Ureter (tissue), 1 donor: ENCODE measurements at places on chromosomes 1 and 21. TPM values are rescaled to one million over a fixed set of nuclear protein-coding genes. Genes with fewer than 3 reads are reported as not detected.

GRCh38 chr1:3788756-3789420 lies 7.4 kb downstream of the LRRC47 start:
- no peak for DNase-seq

- DNase-seq, result no peak
These were observed 53.6 kb downstream of the ACBD3 start for GRCh38 chr1:226132728-226133503.

- no peak for DNase-seq
These were observed 223.0 kb downstream of the LTN1 start for GRCh38 chr21:28769683-28770082.

- DNase-seq, result no peak
These were observed 50.2 kb downstream of the RABGAP1L start for GRCh38 chr1:174209347-174210187.

DNA sequence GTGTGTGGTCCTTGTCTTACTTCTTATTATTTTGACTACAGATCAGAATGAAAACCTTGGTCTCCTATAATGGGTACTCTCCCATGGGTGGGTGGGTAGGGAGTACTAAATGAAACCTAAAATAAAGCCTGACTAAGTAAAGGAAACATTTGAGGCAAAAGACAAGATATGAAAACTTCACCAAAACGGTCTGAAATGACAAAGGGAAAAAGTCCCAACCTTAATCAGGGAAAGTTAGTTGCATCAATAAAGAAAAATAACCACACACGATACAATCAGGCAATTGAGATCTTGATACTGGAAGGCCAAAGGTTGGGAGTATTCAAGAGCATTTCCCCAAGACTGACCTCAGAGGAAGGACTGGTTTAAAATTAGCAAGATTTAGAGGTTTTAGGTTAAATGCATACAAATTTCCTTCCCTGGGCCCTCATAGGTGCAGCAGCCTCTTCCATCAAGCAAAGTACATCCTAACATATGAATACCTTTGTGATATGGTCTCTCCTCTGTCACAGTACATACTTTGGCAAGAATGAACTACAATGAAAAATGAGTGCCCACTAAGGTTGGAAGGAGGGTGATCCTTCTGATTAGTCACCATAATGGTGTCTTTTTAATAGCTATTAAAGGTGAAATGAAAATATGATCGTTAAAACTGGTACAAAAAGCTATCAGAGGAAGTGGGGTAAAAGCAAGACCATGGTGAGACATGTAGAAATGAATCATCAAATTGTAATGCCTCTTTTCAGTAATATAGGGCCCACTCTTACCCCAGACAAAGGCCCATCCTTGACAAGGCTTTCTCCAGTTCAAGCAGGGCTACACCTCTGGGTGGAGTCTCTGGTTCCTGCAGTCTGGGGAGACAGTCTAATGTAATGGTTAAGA lies 15.3 kb upstream of the TNFSF4 start:
- DNase-seq, result no peak

DNA sequence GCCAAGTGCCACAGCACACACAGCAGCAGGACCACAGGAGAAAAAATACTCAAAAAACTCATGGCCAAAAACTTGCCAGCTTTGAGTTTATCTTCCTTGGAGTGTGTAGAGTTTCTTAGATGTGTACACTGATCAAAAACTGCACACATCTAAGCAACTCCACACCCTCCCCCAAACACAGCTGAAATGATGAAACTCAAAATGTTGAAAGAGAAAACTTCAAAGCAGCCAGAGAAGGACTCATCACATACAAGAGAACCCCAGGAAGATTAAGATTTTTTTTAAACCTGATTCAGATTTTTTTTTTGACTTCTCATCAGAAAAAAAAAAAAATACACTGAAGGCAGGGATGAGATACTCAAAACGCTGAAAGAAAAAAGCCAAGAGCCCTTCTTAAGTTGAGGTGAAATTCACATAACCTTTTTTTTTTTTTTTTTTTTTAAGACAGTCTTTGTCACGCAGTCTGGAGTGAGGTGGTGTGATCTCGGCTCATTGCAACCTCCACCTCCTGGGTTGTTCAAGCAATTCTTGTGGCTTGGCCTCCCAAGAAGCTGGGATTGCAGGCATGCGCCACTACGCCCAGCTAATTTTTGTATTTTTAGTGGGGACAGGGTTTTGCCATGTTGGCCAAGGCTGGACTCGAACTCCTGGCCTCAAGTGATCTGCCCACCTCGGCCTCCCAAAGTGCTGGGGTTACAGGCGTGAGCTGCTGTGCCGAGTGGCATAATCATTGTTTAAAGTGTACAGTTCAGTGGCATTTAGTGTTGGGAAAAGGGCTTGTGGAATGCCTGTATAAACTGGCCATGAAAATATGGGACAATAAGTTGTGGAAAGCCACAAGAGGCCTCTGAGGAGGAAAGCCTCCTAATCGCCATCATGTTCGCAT lies 20.9 kb upstream of the PDXK start:
- DNase-seq, result no peak

GRCh38 chr1:244006961-244007360 lies 44.1 kb upstream of the ZBTB18 start:
- DNase-seq, result no peak

GRCh38 chr1:3533067-3534048 lies 78.0 kb downstream of the MEGF6 start:
- DNase-seq, result no peak

- DNase-seq, result no peak
These were observed 4.2 kb downstream of the TINAGL1 start for GRCh38 chr1:31580513-31580870.

DNA sequence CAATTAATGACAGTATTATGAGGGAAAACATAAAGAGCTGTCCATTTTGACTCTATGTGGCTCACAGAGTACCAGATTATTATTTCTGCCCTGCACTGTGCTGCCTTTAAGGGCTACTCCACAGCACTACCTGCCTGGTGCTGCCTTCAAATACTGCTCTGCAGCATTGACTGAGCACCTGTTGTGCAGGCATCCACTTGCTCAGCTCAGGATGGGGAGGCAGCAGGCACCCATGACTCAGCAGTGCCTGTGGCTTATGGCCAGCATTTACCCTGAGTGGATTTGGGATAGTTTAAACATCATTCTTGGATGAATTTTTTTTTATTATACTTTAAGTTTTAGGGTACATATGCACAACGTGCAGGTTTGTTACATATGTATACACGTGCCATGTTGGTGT lies 953 bp upstream of the KPRP start:
- no peak for DNase-seq

DNA sequence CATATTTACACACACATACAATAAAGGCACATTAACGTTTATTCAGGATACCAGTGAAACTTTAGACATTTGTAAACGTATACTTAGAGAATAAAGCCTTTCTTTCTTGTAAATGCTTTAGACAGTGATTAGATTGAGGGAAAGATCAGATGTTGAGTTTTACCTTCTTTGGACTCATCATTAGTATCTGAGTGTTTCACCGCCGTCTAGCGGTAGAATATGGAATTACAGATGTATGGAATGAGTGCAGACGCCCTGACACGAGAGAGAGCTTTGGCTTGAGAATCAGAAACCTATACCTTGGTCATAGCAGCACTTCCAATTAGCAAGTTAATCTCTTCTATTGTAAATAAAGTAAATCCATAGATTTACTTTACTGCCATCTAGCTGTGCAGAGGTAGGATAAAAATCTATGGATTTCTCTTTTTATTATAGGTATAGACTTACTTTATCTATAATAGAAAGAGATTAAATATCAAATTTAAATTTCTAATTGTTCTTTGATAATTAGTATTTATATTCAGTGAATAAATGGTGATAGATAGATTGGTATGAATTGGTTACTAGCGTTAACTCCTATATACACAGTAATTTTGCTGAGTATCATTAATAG lies 12.6 kb downstream of the FLG2 start:
- DNase-seq, result peak; percentile 45

GRCh38 chr1:67792741-67793458 lies 40.4 kb downstream of the GNG12 start:
- DNase-seq, result no peak

GRCh38 chr1:20248971-20249612 lies 41.6 kb upstream of the VWA5B1 start:
- DNase-seq, result no peak

GRCh38 chr1:1061682-1062345 lies 12.3 kb downstream of the RNF223 start:
- no peak for DNase-seq

DNA sequence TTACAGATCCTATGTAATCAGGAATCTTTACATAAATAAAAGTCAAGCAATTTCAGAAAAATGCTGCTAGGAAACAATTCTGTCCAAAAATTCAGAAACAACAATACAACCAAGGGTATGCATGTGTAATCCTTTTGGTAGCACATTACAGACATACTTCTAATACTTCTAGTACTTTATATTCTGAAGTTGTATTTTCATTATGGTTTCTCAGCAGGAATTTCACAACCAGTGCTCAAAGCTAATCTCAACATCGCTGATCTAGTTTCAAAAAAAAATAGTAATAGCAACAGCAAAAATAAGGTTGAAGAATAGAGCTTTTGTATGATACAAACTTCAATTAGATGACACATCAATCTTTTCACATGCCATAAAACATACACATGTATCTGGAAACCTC lies 545.2 kb downstream of the LTN1 start:
- no peak for DNase-seq

DNA sequence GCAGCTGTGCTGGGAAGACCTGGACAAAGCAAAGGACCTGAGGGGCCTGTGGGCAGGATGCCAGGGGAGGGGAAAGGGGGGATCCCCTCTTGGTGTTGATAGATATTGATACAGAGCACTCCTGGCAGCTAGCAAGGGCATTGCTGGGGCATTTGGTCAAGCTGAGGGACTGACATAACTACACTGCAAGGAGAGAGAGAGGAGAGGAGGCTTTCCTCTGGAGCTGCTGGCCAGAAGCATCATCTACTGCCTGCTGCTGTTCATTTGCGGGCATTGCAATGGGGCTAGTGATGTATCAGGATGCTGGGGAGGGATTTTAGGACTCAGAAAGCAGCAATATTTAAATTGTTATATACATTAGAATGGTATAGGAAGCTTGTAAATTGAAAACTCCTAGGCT lies 142.0 kb downstream of the ZNF648 start:
- DNase-seq, result no peak

DNA sequence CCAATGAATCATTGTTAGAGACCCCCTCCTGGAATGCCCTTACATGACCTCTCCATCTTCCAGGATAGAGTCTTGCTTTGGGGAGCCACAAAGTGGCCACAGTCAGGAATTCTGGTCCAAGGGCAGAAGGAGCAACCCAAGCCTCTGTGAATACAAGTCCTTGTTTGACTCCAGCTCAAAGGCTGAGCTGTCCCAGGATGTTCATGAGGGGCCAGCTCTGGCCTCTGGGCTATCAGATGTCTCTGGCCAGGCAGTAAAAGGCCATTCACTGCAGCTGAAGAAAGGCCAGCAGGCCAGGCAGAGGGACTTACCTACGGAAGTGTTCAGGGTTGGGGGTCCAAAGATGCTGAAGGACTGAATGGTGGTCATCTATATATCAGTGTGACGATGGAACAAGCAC lies 98.3 kb upstream of the IPO9 start:
- no peak for DNase-seq

GRCh38 chr1:110637475-110637874 lies 31.3 kb upstream of the KCNA2 start:
- DNase-seq, result no peak

DNA sequence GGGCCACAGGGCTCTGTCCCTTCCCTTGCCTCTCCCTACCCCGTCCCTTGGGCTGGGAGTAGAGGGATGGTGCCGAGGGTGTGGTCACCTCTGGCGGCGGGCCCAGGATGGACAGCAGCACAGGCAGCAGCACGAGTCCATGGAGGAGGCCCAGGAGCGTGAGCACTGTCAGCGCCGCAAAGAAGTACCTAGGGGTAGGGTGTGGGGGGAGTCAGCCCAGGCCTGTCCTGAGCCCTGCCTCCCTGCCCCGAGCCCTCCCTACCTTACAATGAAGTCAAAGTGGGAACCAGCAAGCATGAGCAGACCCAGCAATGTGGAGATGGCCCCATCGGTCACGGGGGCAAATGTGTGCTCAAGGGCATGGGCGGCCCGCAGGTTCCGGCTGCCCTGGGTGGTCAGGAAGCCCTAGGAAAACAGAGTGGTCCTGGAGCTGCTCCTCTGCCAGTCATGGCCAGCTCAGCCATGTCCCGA lies 14.7 kb downstream of the BTBD19 start:
- no peak for DNase-seq

- DNase-seq, result no peak
These were observed 101.3 kb downstream of the GIPC2 start for GRCh38 chr1:78147031-78147430.

DNA sequence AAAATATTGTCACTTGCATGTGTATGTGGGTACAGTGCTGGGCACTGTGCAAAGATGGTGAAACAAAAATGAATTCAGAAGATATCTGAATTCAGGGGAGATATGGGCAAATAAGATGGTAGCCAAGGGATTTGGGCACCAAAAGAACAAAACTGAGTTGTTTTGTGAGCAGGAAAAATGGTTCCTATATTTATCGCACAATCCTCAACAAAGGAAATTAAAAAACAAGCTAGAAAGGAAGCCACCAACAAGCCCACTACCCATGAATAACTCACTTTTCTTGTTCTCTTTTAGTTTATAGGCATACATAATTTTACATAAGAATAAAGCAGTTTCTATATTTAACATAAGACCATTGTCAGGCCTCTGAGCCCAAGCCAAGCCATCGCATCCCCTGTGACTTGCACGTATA lies 40.7 kb upstream of the VASH2 start:
- DNase-seq, result no peak

DNA sequence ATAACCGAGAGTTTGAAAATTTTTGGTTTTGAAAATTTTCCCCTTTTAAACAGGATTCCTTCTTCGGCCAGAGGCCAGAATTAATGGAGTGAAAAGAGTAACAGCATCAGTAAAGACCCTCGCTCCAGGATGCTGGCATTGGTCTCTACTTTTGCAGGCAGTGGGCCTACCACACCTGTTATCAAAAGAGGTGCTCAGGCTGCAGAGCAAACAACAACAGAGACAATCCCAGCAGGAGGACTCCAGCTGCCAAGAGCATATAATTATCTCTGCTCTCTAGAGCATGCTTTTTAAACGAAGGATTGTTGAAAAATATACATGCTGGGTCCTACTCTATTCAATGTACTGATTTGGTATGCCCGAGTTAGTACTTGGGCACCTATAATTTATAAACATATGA lies 1048.5 kb downstream of the PLA2G4A start:
- DNase-seq, result no peak

- DNase-seq, result no peak
These were observed 2.2 kb upstream of the KCNA3 start for GRCh38 chr1:110676970-110677369.

- no peak for DNase-seq
These were observed 235.2 kb upstream of the RAB4A start for GRCh38 chr1:229035748-229036082.

GRCh38 chr1:22711071-22711470 lies 432 bp downstream of the EPHB2 start:
- no peak for DNase-seq

CDC42BPA gene
- total RNA-seq, result 51.5 TPM

TCEA3 gene
- 50.2 TPM for total RNA-seq

MX2 gene
- total RNA-seq, result 18.9 TPM

BTBD8 gene
- 6.6 TPM for total RNA-seq

LCK gene
- total RNA-seq, result 3.8 TPM

FCGR1A gene
- 2.9 TPM for total RNA-seq
